ENCODE measurements at places on chromosomes 3 and 15.
A peak's percentile ranks its signal among the peaks of the same experiment; 100 is the strongest.

DNA sequence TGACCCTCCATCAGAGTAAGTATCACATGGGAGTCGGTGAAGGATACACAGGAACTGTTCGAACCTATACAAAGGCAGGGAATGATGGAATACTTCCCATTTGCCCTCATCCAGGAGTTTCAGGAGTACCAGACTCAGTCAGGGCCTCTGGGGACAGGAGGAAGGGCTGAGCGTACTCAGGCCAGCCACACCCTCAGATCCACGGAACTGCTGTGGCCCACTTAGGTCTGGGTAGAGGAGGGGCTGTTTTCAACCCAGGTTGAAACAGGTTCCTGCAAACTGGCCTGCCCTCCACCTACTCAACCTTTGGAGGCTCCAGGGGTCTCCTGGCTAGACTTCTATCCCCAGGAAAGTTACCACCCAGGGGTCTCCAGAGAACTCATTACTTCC lies 6.7 kb upstream of the IGDCC3 start:
- DNase-seq: no peak

DNA sequence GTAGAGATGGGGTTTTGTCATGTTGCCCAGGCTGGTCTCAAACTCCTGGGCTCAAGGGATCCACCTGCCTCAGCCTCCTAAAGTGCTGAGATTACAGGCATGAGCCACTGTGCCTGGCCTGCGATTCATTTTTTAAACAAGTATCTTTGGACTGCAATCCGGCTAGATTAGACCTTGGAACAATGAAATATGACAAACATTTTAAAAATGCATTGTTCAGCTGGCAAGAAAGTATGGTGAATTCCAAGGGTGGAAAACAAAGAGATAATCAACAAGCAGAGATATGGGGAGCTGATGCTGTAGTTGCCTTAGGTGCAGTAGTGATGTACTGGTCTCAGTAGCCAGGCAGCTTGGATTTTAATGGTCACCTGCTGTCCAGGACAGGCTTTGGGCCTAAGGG lies 95.8 kb upstream of the GOLGA8J start:
- DNase-seq: no peak

DNA sequence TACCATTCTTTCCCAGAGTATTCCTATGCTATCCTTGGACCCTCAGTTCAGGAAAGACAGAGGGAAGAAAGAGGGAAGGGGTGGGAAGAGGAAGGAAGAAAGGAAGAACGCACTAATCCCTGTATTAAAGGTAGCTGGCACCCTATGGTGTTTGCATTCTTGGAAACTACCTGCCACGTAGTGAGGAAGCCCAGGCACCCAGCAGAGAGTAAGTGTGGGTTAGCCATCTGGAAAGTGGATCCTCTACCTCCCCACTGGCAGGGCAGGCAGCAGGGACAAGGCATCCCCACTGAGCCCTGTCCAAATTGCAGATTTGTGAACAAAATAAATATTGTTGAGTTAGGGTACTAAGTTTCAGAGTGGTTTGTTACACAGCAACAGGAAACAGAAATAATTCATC lies 8.8 kb downstream of the RBP1 start:
- no peak for DNase-seq

GRCh38 chr15:55257938-55258337 lies 31.7 kb downstream of the RAB27A start:
- no peak for DNase-seq

DNA sequence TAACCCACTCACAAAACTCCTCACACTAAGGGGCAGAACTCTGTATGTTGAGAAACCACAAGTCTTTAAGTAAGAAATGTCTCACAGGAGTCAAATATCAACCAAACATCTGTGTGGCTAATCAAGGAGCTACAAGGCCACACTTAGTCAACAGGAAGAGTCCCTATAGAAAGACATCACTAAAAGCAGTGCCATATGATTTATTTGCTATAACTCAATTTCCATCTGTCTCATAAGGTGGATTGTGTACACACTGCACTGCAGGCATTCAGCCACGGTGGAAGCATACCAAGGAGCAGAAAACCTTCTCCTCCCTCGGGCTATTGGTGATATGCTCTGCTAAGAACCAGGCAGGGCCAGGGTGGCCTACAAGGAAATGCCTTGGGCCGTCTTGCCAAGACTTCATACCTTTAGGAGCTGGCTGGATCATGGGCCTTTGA lies 197.6 kb upstream of the CFAP20DC start:
- no peak for DNase-seq

DNA sequence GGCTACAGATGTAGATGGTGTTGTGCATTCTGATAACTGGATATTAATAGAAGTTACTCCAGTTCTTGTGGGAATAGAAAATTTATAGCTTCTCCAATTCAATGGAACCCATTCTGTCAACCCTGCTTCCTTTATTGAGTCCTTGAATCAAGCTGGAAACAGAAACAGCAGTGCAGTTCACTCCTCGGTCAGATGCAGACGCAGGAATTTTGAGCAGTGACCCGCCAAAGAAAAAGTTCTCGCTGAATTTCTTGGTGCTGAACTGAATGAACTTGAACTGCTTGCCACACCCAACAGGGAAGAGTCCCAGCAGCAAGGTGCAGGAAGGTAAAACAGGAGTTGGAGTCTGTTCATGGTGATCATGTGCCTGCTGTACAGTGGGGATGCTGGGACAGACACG lies 10.3 kb downstream of the HRH1 start:
- no peak for DNase-seq

- DNase-seq: peak; percentile 13
These were observed 6.0 kb upstream of the CEMIP start for GRCh38 chr15:80773122-80773551.

DNA sequence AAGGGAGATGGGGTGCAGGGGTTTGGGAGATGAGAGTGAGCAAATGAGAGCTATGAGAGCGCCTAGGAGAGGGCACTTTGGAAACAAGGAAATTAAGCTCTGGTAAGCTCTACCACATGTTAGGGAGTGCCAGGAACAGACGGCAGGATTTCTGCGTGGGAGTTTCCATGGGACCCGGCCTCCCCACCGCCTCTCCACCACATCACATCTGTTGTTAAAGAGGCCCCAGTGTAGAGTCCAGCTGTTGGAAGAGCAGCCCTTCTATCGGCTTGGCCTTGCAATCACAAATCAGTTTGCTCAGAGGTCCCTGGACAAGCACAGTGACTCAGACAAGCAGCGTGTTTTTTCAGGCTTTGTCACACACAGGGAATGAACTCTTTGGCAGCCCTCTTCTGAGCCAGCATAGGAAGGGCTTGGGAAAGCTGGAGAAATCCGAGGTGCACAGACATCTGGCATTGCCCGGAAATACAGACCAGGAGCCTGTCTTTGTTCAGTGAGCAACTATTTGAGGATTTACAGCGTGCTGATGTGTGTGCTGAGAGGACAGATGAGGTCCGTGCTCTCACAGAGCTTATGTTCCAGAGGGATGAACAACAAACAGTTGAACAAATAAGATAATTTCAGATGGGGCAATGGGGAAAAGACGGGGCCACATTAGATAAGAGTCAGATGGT lies 370.6 kb upstream of the PROK2 start:
- DNase-seq: peak; percentile 71

DNA sequence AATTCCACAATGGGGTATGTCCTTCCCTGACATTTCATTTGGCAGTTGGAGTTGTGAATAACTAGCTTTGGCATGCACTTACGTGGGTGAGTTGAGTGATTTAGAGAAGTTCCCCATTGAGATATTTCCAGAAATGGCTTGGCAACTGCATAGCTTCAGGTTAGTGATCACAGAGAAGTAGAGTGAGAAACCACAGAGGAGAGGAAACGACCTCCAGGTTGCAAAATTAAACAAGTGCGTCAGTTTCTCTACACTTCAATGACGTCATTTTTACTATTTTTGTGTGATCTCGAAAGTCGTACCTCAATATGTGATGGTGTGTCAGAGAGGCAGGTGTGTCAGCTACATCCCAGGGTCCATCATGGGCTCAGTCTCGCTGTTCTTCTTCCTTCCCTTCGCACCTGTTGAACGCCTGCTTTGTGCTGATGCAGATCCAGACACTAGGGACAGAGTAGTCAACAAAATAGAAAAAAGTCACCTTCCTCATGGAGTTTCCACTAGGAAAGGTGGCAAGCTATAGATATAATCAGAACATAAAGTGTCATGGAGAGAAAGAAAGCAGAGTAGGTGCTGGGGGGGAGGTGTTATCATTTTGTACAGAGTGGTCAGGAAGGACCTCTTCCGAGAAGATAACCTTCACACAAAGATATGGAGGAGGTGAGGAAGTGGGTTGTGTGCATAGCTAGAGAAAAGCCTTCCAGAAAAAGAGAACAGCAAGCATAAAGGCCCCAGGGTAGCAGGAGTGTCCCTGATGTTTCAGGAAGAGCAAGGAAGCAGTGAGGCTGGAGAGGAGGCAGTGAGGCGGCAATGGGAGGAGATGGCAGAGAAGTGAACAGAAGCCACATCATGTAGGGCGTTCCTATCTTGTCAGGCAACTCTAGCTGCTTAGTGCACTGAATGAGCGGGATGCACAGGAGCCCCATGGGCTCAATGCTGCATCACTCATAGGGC lies 75.6 kb downstream of the MCTP2 start:
- no peak for DNase-seq

DNA sequence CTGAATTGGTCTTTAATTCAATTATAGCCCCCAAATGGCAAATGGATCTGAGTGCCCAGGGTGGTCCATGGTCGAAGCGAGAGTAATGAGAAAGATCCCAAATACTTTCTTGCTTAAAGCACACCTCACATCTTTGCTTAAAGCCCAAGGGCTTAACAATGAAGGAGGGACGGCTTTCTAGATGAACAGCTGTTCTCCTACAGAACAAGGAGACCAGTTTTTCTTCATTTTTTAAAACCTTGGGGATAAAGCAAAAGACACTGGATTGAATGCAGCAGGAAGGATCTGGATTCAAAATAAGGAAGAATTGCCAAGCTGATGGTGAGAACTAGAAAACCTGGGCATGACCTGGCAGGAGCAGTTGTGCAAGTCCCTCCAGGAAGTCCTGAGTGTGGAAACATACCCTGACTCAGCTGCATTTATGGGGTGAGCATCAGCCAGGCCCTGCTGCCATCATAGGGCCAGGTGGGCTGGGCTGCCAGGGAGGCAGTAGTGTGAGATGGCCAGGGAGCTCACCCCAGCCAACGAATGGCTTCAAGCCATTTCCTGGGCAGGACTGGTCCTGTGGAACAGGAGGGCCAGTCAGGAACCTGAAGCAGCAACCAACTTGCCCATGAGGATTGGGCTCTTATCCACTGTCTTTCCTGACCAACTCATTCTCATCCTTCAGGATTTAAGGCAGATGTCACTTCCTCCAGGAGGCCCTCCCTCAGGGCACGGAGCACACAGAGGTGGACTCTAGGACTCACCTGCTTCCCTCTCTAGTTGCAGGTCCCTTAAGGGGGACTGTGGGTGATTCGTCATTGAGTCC lies 18.4 kb upstream of the RHCG start:
- DNase-seq: no peak

- DNase-seq: no peak
These were observed 1.9 kb upstream of the ULK4 start for GRCh38 chr3:41963823-41964222.

- no peak for DNase-seq
These were observed 15.8 kb downstream of the IGSF11 start for GRCh38 chr3:119018690-119019463.

DNA sequence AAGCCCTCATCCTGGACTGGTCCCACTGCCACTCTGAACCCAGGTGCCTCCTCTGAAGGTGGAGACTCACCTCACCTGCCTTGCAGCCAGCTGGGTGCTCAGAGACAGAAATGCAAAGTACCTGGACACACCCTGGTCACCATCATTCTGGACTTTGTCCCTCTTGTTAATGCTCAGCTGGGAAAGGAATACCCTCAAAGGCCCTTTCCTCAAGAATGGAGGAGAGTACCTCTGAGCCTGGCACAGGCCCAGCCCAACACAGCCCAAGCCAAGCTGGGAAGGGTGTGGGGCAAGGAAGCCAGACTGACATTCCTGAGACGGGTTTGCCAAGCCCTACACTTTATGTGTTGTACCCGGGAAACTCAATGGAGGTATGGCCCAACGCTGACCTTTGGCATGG lies 983 bp upstream of the ALAS1 start:
- DNase-seq: no peak

- DNase-seq: no peak
These were observed 6.9 kb upstream of the MST1R start for GRCh38 chr3:49910409-49911123.

DNA sequence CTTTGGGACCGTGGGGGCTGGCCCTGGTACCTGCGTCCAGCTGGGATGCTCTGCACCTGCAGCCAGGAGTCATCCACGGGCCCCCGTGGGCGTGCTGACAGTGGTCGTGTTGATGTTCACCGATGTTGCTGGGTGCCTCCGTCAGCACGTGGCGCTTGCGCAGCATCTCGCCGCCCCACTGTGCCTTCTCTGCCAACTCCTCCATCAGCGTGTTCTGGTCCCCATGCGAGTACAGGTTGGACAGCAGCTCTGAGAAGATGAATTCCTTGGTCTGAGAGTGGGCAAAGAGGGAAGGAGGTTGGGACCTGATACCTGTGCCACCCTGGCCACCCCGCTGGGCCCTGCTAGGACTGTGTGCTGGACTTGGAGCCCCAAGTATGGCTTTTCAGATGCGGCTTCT lies 61.4 kb downstream of the ADAMTS7 start:
- DNase-seq: no peak

DNA sequence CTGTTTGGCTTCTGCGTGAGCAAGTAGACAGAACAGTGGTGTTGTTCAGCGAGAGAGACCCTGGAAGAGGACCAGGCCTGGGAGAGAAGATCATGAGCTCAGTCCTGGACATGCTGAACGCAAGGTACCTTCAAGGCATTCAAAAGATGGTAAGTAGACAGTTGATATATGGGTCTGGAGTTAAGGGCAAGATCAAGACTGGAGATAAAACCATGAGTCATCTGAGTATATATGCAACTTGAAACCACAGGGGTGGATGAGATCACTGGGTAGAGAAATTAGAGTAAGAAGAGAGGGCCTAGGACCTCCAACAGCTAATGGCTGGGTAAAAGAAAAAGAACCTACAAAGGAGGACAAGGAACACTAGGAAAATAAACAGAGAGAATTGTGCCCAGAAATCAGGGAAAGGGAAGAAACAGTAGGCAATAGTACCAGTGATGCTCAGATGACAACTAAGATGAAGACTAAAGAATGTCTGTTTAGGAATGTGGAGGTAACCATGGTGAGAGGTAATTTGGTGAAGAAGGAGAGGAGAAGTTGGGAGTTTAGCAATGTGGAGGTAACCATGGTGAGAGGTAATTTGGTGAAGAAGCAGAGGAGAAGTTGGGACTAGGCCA lies 343.2 kb upstream of the ADAMTS9 start:
- no peak for DNase-seq

DNA sequence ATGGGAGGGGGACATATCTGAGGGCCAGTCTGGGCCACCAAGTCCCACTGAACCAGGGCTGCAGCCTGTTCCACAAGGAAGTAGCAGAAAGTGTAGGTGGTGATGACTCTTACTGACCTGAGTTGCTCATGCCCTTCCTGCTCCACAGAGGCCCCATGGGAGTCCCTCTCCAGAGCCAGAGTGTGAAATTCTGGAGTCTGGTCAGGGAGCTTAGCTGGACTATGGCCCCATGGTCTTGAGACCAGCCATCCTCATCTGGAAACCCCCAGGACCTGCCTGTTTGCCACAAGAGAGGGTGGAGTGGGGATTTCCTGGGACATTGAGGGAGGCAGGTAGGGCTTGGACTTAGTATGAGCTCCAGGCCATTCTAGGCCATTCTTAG lies 3.0 kb downstream of the SPINT1 start:
- no peak for DNase-seq

All from SHP77 treated with DMSO at 0.1 percent for 48 hours (cell line).